ENCODE measurements at places on chromosomes 7 and 10.

DNA sequence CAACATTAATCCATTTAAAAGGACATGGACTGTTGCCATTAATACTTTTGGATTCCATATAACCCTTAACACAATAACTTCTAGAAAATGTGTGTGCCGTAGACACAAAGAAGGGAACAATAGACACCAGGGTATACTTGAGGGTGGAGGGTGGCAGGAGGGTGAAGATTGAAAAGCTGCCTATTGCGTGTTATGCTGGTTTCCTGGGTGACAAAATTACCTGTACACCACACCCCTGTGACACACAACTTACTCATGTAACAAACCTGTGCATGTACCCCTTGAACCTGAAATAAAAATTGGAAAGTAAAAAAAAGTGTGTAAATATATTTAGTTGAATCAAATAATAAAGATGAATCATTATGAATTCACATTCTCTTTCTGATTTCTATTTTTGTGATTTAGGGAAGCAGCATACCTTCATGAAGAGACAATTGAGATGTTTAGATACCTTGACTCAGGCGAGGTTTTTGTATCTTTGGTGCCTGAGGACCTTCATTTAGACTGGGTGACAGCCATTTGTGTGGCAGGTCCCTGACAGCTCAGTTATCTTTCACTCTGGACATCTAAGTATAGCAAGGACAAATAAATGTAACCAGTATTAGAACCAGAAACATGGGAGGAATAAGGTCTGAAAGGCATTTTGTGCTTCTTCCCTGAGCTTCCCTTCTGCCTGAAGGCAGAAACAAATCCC, 28.7 kb downstream of the GIMAP8 start:
- DNase-seq: no peak

DNA sequence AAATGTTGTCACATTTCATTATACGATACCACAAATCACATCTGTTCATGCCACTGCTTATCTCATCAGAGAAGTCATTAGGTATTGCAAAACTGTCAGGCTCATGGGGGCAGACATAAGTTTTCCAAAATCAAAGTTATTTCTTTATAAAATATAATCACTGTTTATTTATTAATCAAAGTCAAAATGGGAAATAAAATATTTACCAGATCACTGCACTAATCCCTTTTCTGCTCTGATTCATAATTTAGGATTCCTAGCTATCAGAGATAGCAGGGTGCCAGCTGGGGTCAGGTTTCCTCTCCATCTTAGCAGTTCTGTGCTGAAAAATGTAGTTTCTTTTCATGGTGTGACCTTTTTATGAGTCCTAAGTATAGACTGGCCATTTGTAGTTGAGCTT, 117.7 kb upstream of the LANCL2 start:
- DNase-seq: peak; percentile 21

DNA sequence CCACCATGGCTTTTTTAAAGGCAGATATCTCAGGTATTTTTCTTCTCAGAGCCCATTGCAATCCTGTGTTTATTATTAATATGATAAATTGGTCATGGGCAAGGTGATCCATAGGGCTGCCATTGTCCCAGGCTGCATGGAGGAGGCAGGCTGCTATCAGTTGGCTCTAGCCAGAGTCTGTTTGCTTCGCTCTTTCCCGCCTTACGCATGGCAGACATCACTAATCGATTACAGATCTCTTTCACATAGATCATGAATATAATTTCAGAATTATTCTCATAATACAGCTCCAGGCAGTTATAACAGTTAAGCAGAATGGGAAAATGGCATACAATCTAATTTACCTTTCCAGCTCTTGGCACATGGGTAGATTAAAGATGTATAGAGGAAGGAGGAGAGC, 30.4 kb upstream of the HABP2 start:
- no peak for DNase-seq

DNA sequence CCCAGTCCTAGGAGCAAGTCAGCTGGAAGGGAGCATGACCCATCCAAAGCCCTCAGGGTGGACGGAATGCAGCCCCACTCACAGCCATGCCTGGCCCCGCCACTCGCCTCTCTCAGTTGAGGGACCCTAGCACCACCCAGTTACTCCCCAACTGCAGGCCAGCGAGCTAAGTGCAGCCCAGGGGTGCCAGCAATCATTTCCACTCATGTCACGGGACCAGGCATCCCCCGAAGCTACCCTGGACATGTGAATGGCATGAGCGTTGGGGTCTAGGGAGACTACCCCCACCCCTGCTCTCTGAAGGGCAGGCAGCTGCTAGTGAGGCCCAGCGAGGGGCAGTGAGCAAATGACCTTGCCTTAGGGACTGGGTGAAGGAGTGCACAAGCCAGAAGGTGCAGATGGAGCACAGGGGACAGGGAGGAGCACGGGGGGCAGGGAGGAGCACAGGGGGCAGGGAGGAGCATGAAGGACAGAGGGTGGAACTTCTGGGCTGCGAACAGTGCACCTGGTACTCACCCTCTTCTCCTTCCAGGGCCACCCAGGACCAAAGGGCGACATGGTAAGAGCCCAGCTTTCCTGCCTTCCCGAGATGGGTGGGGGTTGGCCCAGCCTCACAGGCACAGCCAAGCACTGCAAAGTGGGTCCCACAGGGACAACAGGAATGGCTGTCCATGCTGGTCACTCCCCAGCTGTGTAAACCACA, 87.3 kb downstream of the COL13A1 start:
- DNase-seq: no peak
